ENCODE measurements at places on chromosomes 13 and 19. TPM values are rescaled to one million over a fixed set of nuclear protein-coding genes. Genes with fewer than 3 reads are reported as not detected.

HMG20B gene
- total RNA-seq: 82.0 TPM

ODAD3 gene
- total RNA-seq: 0.50 TPM

SYNGR4 gene
- not detected for total RNA-seq

FAM216B gene
- not detected for total RNA-seq

IRGC gene
- not detected for total RNA-seq

C1QTNF9 gene
- total RNA-seq: not detected

MEF2B gene
- total RNA-seq: not detected

NBEA gene
- total RNA-seq: 7.0 TPM

PAF1 gene
- total RNA-seq: 28.9 TPM

MED4 gene
- total RNA-seq: 34.3 TPM

KIR2DL1 gene
- total RNA-seq: not detected

SIRT2 gene
- 57.9 TPM for total RNA-seq

SPRED3 gene
- total RNA-seq: 11.0 TPM

ZNF548 gene
- total RNA-seq: 10.0 TPM

SULT2B1 gene
- total RNA-seq: not detected
